ENCODE measurements at places on chromosomes 6 and 20.
A peak's percentile ranks its signal among the peaks of the same experiment; 100 is the strongest.

DNA sequence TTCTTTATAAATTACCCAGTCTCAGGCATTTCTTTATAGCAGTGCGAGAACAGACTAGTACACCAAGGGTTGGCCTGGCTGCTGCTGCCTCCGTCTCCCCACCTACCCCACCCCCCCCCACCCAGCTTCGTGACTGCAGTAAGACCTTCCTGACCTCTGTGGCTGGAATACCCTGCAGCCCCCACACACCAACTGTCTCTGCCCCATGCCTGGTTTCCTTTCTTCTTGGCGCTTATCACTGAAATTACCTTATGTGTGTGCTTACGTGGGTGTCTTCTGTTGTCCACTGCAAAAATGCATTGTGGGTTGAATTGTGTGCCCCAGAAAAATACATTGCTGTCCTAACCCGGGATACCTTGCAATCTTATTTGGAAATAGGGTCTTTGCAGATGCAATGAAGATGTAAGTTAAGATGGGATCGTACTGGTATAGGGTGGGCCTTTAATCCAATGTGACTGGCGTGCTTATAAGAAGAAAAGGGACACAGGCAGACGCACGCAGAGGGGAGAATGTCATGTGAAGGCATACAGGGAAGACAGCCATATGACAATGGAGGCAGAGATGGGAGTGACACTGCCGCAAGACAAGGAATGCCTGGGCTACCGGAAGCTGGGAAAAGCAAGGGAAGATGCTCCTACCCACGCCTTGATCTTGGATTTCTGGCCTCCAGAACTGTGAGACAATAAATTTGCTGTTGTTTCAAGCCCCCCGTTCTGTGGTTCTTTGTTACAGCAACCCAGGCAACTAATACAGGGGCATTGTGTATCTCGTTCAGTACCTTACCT, 15.4 kb downstream of the SYNJ2 start:
- no peak for DNase-seq

GRCh38 chr20:11158146-11158545, 484.3 kb upstream of the JAG1 start:
- no peak for DNase-seq

DNA sequence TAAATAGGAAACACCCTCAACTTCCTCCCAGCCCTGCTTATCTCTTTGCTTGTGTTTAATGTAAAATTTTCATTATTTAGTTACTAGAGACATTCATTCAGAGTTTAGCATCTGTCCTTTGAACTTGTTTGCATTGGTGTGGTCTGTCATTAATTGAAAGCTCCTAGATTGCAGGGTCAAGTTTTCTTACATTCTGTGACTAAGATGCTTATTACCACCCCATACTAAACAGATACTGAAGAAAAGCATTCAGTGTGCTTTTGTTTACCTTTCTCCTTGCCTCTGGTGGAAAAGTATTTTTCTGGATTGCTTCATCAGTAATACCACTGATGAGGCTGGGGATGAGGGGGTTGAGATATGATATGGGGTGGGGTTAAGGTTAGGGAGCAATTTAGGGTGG, 199.0 kb downstream of the SAMD5 start:
- no peak for DNase-seq

GRCh38 chr6:124722141-124722878, 239.9 kb upstream of the RNF217 start:
- no peak for DNase-seq

GRCh38 chr20:25584905-25585704, at the start of gene NINL:
Gene NINL (minus strand): TSS chr20:25585531. CDS start chr20:25526587, 58,944 bp downstream.
- peak; percentile 39 for DNase-seq

GRCh38 chr6:9482030-9482738, 932.7 kb downstream of the TFAP2A start:
- DNase-seq, result peak; percentile 1

DNA sequence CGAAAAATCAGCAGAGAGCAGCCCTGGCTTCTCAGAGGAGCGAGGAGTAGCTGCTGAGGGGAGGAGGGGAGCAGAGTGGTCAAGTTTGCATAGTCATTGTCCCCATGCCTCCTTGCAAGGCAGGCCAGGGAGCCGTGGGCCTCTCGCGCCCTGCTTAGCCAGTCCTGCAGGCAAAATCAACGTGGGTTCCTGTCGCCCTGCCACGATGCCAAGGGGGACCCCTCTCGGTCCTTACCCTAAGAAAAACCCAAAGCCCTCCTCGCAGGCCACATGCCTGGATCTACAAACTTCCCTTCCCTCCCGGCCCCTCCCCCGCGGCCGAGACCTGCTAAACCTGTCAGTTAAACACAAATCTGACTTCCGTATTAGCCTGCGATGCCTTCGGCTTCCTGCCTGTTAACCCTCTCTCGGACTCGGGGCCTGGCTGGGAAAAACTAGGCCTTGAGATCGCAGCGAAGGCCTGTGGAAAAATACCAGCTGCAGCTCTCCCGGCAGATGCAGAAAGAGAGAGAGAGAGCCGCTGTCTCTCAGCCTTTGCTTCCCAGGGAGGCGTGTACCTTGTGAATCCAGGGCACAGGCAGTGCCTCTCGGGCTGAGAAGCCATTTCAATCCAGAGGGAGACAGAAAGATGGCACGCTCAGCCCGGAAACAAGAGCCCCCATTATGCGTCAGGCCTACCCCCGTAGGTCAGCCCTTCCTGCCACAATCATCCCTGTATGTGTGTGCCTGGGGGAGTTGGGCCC, 968 bp upstream of the ZMYND8 start:
- peak; percentile 80 for DNase-seq

DNA sequence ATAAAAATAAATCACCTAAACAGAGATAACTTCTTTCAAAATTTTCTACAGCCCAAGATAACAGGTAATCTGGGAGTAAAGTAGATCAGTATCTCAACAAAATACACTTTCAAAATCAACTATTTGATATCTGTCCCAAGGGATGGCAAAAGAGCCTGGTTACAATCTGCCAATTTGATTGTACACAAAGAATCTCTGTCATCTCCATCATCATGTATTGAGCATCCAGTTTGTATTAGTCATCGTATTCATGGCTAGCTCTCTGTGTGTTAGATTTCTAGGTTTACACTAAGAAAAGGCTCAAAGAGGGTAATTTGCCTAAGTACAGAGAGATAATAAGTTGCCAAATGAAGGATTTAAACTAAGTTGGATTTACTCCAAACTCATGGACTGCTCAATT, 329.0 kb upstream of the NRSN1 start:
- DNase-seq, result no peak

GRCh38 chr6:110492584-110492983, 16.2 kb upstream of the SLC22A16 start:
- DNase-seq, result no peak

DNA sequence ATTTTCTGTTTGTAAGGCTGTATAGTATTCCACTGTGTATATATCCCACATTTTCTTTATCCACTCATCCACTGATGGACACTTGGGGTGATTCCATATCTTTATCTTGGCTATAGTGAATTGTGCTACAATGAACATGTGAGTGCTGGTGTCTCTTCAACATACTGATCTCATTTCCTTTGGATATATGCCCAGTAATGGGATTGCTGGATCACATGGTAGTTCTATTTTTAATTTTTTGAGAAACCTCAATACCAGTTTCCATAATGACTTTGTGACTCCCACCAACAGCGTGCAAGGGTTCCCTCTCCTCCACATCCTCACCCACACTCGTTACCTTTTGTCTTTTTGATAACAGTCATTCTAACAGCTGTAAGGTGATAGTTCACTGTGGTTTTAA, 166.0 kb downstream of the ARHGAP18 start:
- no peak for DNase-seq

GRCh38 chr20:48395816-48396546, 431.8 kb downstream of the PREX1 start:
- no peak for DNase-seq

DNA sequence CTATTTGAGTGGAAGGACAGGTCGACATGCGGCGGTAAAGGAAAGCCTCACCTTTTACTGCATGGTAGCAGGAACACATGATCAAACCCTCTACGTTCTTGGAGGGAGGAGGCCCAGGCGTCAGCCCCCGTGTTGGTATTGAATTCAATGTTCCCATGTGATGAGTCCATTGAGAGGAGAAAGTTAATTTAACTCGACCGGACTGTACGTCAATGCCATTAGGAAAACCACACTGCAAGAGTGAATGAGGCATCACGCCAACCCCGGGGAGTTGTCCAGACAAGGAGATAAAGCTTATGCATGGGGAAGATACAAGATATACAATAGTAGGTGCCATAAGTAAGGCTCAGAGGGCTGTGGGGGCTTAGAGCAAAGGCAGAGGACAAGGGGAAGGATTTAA, 213.9 kb upstream of the ECI2 start:
- no peak for DNase-seq

- DNase-seq, result no peak
Measured at GRCh38 chr6:38420207-38420606, 219.5 kb downstream of the BTBD9 start.

Measured in activated CD4-positive, alpha-beta T cell treated with anti-CD3 and anti-CD28 coated beads, Interleukin-2, Interleukin-4, amounts not matched to agents 100 ng/mL and 50 ng/mL, durations not matched to agents 16 hours and 8 hours (primary cell).